Endodermal cell (in vitro differentiated cells): ENCODE measurements at places on chromosomes 1 and 21. TPM values are rescaled to one million over a fixed set of nuclear protein-coding genes. Genes with fewer than 3 reads are reported as not detected.

GRCh38 chr1:162397943-162398560 lies 13.9 kb downstream of the SH2D1B start:
- H3K4me3 ChIP-seq: peak overlapping the region; percentile 24
- H3K4me1 ChIP-seq: peaks cover 20% of the 10 kb centered on the region
- no peak overlapping the region for H3K27ac ChIP-seq
- no peaks in the 10 kb centered on the region for H3K27me3 ChIP-seq
- no peaks in the 10 kb centered on the region for H3K36me3 ChIP-seq
- DNase-seq: no peak

GRCh38 chr1:18599086-18599485 lies 31.6 kb upstream of the PAX7 start:
- DNase-seq: no peak
- peaks cover 64% of the 10 kb centered on the region for H3K27me3 ChIP-seq
- H3K4me1 ChIP-seq: no peaks in the 10 kb centered on the region
- H3K36me3 ChIP-seq: no peaks in the 10 kb centered on the region
- H3K27ac ChIP-seq: no peak overlapping the region
- no peak overlapping the region for H3K4me3 ChIP-seq

- no peaks in the 10 kb centered on the region for H3K4me1 ChIP-seq
- H3K36me3 ChIP-seq: no peaks in the 10 kb centered on the region
- H3K4me3 ChIP-seq: no peak overlapping the region
These were observed 845.4 kb upstream of the ADAMTS5 start for GRCh38 chr21:27812279-27812678.

DNA sequence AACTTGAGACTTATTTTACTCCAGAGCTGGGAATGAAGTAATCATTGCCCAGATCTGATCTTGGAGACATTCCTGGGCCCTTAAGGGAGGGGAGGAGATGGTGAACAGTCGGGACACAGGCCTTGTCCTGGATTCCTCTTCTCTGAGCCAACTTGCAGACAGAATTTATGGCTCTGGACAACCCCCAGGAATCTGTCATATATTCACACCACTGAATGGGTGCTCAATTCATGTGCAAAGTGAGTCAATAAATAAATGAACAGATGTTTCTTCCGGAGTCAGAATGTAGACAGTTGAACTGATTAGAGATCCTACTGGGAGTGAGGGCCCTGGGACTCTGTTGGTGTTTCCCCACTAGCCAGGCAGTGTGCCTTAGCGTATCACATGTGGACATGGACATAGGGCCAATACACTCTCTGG lies 2.6 kb downstream of the TUFT1 start:
- no peak overlapping the region for H3K27ac ChIP-seq
- no peaks in the 10 kb centered on the region for H3K27me3 ChIP-seq
- peaks cover 10% of the 10 kb centered on the region for H3K4me1 ChIP-seq
- peak overlapping the region; percentile 19 for H3K4me3 ChIP-seq
- peaks cover 6% of the 10 kb centered on the region for H3K36me3 ChIP-seq

GRCh38 chr1:185835191-185835590 lies 101.0 kb downstream of the HMCN1 start:
- H3K4me3 ChIP-seq: no peak overlapping the region
- no peaks in the 10 kb centered on the region for H3K36me3 ChIP-seq
- H3K27me3 ChIP-seq: no peaks in the 10 kb centered on the region
- no peak overlapping the region for H3K27ac ChIP-seq

GRCh38 chr1:71956613-71957285 lies 325.6 kb downstream of the NEGR1 start:
- DNase-seq: no peak
- H3K27ac ChIP-seq: no peak overlapping the region
- no peaks in the 10 kb centered on the region for H3K36me3 ChIP-seq
- no peaks in the 10 kb centered on the region for H3K27me3 ChIP-seq

- no peaks in the 10 kb centered on the region for H3K27me3 ChIP-seq
- DNase-seq: peak; percentile 62
- H3K4me3 ChIP-seq: peak overlapping the region; percentile 90
- peaks cover 4% of the 10 kb centered on the region for H3K4me1 ChIP-seq
- H3K27ac ChIP-seq: no peak overlapping the region
These were observed 800 bp downstream of the DR1 start for GRCh38 chr1:93346421-93346993.

DNA sequence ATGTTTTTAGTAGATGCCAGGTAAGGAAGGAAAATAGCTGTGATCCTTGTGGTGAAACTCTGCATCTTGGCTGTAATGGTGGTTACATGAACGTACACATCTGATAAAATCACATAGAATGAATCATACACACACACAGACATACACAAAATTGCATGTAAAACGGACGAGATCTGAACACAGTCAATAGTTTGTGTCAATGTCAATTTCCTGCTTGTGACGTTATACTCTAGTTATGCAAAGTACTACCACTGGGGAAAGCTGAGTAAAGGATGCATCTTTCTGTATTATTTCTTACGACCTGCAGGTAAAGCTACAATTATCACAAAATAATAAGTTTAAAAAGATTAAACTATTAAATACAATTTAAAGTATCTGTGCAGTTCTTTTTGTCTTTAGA lies 493.7 kb upstream of the ZP4 start:
- DNase-seq: no peak
- H3K27me3 ChIP-seq: no peaks in the 10 kb centered on the region
- H3K36me3 ChIP-seq: no peaks in the 10 kb centered on the region
- no peaks in the 10 kb centered on the region for H3K4me1 ChIP-seq
- H3K4me3 ChIP-seq: no peak overlapping the region

- no peak overlapping the region for H3K27ac ChIP-seq
- no peak for DNase-seq
- peaks cover 27% of the 10 kb centered on the region for H3K27me3 ChIP-seq
- H3K4me3 ChIP-seq: no peak overlapping the region
- no peaks in the 10 kb centered on the region for H3K36me3 ChIP-seq
These were observed 34.4 kb downstream of the PHC2 start for GRCh38 chr1:33396188-33397124.

DNA sequence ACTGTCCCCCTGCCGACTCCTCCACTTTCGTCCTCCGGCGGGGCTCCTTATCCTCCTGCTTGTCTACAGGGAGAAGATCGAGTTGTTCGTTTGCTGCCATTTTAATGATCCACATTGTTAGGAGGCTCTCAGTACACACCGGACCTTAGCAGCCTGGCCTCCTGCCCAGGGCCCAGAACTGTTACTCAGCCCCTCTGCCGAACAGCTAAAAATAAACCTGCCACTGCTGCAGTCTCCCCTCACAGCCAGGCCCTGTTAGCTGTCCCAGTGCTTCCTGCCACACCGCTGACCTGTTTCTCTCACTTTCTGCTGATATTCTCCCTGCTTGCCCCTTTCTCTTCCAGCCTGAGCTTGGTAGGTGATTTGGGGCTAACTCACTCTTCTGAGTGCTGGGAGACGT lies 8.3 kb downstream of the MAPKAPK2 start:
- peaks cover 29% of the 10 kb centered on the region for H3K36me3 ChIP-seq
- peaks cover 13% of the 10 kb centered on the region for H3K4me1 ChIP-seq
- H3K4me3 ChIP-seq: no peak overlapping the region
- DNase-seq: no peak

DNA sequence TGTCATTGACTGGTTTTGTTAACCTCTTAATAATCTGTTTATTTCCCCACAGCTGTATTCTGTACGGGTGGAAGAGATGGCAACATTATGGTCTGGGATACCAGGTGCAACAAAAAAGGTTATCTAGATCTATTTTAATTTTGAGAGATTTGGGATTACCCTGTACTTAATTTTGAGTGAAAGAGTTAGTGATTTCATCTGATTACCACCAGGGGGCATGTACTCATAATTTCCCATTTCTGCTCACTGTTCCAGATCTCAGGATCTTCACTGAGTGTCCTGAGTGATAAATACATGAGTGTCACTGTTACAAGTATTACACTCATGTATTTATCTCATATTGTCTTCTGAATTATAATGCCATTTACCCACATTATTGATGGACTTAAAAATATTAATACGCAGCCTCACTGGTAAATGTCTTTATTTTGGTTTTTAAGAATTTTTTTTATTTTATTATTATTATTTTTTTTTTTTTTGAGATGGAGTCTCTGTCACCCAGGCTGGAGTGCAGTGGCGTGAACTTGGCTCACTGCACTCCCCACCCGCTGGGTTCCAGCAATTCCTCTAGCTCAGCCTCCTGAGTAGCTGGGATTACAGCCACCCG lies 27.4 kb downstream of the DTL start:
- DNase-seq: no peak
- H3K27ac ChIP-seq: no peak overlapping the region
- H3K4me1 ChIP-seq: no peaks in the 10 kb centered on the region
- no peak overlapping the region for H3K4me3 ChIP-seq
- H3K36me3 ChIP-seq: peaks cover 36% of the 10 kb centered on the region

- H3K36me3 ChIP-seq: no peaks in the 10 kb centered on the region
- no peaks in the 10 kb centered on the region for H3K4me1 ChIP-seq
- H3K4me3 ChIP-seq: no peak overlapping the region
- no peak overlapping the region for H3K27ac ChIP-seq
These were observed 324.4 kb downstream of the AJAP1 start for GRCh38 chr1:4978660-4979390.

- DNase-seq: no peak
- no peaks in the 10 kb centered on the region for H3K4me1 ChIP-seq
- H3K27ac ChIP-seq: no peak overlapping the region
- no peaks in the 10 kb centered on the region for H3K27me3 ChIP-seq
- H3K4me3 ChIP-seq: no peak overlapping the region
These were observed 51.4 kb downstream of the ADCY10 start for GRCh38 chr1:167862432-167863076.

- H3K4me1 ChIP-seq: no peaks in the 10 kb centered on the region
- H3K27ac ChIP-seq: no peak overlapping the region
- H3K4me3 ChIP-seq: no peak overlapping the region
- peaks cover 5% of the 10 kb centered on the region for H3K27me3 ChIP-seq
- DNase-seq: no peak
- H3K36me3 ChIP-seq: no peaks in the 10 kb centered on the region
These were observed 143.1 kb downstream of the ZSCAN20 start for GRCh38 chr1:33615546-33615945.

DNA sequence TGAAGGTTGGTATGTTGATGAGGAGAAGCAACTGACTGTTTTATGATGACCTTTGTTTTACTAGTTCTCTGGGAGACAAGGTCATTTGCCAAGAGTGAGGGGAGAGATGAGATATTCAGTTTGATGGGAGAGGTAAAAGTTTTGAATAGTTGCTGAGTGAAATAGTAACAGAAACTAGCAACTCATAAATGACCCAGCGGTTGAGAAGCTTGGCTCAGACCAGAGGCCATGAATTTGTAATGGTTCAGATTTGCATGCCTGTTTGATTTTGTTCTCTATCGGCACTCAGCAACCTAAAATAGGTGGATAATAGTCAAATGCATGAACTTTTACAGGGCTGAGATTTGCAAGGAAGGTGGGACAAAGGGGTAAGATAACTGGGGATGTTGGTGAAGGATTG lies 6.6 kb downstream of the CCDC30 start:
- no peak overlapping the region for H3K27ac ChIP-seq
- no peaks in the 10 kb centered on the region for H3K36me3 ChIP-seq
- no peaks in the 10 kb centered on the region for H3K4me1 ChIP-seq
- no peak overlapping the region for H3K4me3 ChIP-seq
- H3K27me3 ChIP-seq: peaks cover 27% of the 10 kb centered on the region

GRCh38 chr21:16013570-16013969 lies 283.8 kb downstream of the USP25 start:
- no peaks in the 10 kb centered on the region for H3K36me3 ChIP-seq
- no peaks in the 10 kb centered on the region for H3K4me1 ChIP-seq
- H3K27ac ChIP-seq: no peak overlapping the region
- H3K4me3 ChIP-seq: no peak overlapping the region

DNA sequence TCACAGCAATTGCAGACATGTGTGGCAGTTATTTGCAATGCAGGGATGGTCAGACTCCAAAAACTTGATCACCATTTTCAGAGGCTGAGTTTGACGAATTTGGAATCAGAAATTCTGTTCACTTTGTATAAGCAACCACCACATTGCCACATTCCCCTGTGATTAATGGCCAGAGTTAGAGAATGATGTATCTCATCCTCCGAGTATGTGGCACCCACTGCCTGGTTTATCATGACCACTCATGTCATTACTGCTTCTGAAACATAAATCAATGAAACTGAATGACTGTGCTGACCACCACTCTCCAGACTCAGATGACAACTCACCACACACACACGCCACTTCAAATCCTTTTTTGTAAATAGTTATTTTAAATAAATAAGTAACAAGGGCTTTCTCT lies 66.6 kb upstream of the CACHD1 start:
- no peaks in the 10 kb centered on the region for H3K4me1 ChIP-seq
- no peak overlapping the region for H3K27ac ChIP-seq
- H3K27me3 ChIP-seq: peaks cover 28% of the 10 kb centered on the region
- DNase-seq: no peak
- no peak overlapping the region for H3K4me3 ChIP-seq
- no peaks in the 10 kb centered on the region for H3K36me3 ChIP-seq

GRCh38 chr21:28283641-28284490 lies 708.8 kb downstream of the LTN1 start:
- peak overlapping the region; percentile 12 for H3K4me3 ChIP-seq
- no peak overlapping the region for H3K27ac ChIP-seq
- no peaks in the 10 kb centered on the region for H3K36me3 ChIP-seq
- no peak for DNase-seq
- peaks cover 10% of the 10 kb centered on the region for H3K4me1 ChIP-seq

GRCh38 chr1:8023287-8023994 lies 2.7 kb downstream of the ERRFI1 start:
- no peak overlapping the region for H3K27ac ChIP-seq
- no peak for DNase-seq
- H3K4me3 ChIP-seq: peak overlapping the region; percentile 97
- H3K4me1 ChIP-seq: peaks cover 10% of the 10 kb centered on the region
- no peaks in the 10 kb centered on the region for H3K27me3 ChIP-seq

DNA sequence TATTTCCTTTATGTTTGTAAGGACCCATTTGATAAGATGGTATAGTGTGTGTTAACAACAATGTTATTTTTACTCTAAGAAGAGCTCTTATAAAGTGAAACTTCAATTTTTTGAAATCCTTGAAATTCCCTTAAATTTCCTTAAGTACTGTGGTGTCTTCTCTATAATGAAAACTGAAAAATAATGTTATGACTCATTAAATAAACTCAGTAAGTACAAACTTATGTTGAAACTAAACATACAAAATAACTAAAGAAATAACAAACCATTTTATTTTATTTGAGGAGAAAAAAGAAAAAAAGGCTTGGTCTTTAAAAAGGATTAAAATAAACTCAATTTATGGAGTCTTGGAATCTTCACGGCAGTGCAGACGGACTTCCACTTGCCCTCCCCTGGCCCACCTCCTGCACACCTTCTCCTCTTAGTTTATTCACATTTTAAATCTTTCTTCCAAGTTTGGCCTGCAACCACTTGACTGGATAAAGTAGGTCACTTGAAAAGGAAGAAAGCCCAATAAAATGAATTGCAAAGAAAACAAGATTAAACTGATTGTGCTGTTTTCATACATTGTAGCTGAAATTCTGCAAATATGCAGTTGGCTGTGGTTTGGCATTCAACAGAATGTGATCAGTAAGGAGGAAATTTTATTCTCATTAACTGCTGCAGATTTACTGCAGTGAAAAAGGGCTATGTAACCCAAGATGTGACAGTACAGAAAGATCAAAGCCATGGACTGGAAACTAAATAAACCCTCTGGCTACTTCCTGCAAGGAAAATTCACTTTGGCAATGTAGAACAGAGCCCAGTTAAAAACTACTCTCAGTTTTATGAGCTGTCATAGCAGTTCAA lies 48.5 kb upstream of the SCYL3 start:
- no peak for DNase-seq
- H3K4me3 ChIP-seq: no peak overlapping the region
- H3K27me3 ChIP-seq: no peaks in the 10 kb centered on the region

Gene CTTNBP2NL
- 35.8 to 44.6 TPM (median 41.5 TPM) in 3 replicates for total RNA-seq

Gene VTCN1
- total RNA-seq: not detected in 3 replicates

Gene ESRRG
- 4.7 and 5.1 TPM in 2 replicates for total RNA-seq
